ENCODE measurements at places on chromosomes 5 and 9.

- no peak for DNase-seq
Observed at GRCh38 chr5:116281309-116281708, 196.5 kb downstream of the COMMD10 start.

GRCh38 chr9:121645003-121645402 lies 6.4 kb upstream of the DAB2IP start:
- DNase-seq = no peak

- DNase-seq = no peak
Observed at GRCh38 chr5:67222243-67223025, 25.8 kb upstream of the CD180 start.

- peak; percentile 81 for DNase-seq
Observed at GRCh38 chr9:137064027-137064879, 6.1 kb downstream of the SAPCD2 start.

GRCh38 chr9:21607576-21607975 lies 125.5 kb upstream of the IFNE start:
- no peak for DNase-seq

- no peak for DNase-seq
Observed at GRCh38 chr9:101047848-101048397, 19.4 kb downstream of the PLPPR1 start.

DNA sequence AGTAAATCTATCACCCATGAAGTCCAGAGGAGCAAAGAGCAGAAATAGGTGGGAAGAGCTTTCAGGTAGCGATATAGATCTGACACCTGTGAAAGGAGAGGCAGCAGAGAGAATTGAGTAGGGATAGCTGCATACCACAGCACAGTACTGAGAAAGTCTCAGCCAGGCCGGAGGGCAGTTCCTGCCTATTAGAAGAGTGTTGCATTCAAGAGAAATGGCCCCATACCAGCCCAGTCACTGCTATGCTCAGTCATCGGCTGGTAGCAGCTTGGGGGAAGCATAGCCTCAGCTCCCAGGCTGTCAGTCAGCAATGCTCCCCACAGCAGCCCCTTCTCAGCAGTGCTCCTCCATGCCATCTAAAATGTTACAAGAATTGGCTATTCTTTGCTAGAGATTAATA lies 285.1 kb upstream of the CDH6 start:
- no peak for DNase-seq
